ENCODE measurements at places on chromosomes 3 and 15.

- no peak for DNase-seq
These were observed 3.2 kb upstream of the GABRR3 start for GRCh38 chr3:98038286-98038685.

- no peak for DNase-seq
These were observed 100.8 kb downstream of the EEFSEC start for GRCh38 chr3:128254066-128254590.

- no peak for DNase-seq
These were observed 1.3 kb downstream of the ZNF445 start for GRCh38 chr3:44476181-44476611.

- no peak for DNase-seq
These were observed 111.2 kb downstream of the MYO5A start for GRCh38 chr15:52417521-52417920.

GRCh38 chr3:109869586-109869985 is 532.2 kb upstream of the DPPA4 start:
- no peak for DNase-seq

DNA sequence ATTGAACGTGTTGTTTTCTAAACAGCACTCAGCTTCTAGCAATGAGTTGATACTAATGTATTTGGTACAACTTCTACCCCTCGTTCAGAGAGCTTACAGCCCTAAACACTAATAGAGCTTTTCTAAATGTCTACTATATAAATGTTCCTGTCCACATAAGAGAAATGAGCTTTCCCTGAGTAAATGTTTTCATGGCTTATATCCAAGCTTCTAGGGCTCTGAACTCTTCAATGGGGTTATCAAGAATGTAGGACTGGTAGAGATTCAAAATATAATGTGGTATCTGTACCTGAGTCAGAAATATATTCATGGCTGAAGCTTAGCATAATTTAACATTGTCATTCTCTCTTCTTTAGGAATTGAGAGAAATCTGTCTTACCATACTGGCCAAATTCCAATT is 73.4 kb downstream of the SERPINI1 start:
- DNase-seq: no peak

- no peak for DNase-seq
These were observed 45.4 kb upstream of the CTDSPL start for GRCh38 chr3:37816271-37816670.

DNA sequence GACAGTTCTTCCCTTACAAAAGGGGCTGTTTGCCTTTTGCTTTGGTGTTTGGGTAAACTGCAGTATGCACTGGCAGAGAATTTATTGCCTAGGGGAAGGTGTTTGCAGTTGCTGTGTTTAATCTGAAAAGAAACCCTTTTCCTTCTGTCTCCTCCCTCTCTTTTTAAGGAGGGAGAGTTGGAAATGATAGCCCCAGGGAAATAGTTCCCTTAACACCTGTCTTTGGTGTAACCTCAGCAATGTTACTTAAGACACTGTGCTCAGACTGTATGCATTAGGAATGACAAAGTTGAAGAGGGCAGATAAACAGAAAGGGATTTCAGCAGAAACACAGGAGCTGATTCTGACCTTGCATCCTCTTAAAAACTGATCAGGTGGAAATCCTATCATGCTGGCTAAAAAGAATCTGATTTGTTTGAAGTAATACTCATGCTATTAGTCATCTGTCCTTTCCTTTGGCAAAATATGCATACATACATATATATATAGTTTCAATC is 125.4 kb downstream of the TP63 start:
- peak; percentile 77 for DNase-seq

DNA sequence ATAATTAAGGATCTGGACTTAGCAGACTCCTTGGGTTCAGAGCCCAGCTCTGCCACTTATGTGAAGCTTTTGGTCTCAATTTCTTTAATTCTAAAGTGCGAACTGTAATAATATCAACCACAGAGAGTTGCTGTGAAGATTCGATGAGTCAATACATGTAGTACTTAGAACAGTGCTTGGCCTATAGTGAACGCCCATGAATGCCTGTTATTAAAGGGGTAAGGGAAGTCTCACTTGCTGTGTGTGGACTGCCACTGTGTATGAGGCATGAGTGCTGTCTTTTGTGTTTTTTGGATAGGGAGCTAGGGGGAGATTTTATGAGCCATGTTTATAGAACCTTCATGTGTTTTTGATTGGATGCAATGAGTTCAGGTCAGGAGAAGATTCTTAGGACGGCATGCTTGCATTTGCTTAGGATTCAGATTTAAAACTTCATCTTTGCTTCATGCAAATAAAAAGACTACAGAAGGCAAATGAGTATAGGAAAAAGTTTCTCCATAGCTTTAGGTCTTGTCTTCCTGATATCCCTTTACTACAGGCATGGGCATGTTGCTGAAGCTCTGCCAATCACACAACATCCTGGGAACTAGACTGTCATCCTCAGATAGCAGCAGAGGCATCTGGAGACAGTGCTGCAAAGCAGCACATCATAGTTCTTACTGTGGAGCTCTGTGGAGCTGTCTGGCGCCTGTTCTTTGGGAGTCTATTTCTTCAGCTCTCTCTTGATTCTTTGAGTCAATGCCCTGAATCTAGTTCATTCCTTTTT is 50.0 kb downstream of the PLS1 start:
- no peak for DNase-seq

DNA sequence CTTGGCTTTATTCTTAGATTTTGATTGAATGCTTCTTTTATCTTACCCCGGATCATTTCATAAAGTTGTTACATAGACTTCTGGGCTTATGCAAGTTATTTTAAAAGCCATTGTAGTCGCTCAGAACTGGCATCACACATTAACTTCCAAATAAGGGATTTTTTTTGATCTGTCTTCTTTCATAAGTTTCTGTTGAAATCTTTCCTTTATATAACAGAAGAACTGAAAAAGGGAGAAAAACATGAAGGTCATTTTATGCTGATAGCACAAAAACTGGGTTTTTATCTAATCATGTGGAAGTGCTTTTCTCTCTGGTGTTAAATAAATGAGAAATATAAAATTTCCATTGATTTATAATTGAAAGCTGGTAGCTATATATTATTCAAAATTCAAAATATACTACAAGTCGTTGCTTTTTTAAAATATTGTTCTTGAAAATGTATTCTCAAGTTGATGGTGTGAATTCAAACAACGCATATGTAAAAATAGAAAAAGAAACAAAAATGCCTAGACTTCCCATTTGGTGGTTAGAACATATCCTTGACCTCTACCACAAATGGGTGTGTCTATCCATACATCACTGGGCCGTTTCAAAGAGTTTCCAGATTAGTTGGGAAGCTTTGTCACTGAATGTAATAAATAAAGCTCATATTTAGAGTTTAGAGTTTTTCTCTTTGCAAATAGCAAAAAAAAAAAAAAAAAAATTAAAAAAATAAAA is 258.3 kb upstream of the ZPLD1 start:
- DNase-seq: no peak

DNA sequence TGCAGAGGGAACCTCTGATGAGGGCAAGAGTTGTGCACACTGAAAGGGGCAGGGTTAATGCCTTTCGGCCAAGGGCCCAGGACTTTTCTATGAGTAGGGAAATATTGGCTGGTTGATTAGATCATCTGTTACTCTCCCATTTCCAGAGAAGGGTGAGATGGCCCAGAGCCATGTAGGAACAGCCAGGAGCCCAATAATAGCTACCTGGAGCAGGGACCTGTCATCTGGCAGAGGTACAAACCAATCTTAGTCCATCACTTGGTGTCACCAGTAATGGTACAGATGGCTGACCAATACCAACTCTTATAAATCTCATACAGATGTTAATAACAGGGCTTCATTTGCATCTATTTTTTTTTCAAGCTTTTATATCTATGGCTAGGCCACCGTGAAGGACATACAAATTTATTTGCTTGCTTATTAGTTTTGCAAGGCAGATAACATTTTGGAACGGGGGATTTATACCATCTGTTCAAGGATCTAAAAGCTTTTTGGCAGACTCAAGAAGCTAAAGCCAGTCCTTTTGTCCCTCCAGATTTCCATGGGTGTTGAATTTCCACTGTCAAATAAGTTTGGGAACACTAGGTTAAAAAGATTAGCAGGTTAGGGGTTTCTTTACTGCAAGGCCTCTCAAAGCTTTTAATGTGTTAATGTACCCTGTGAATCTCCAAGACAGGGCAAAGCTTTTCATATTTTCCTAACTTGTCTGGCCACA is 79.3 kb downstream of the TNIK start:
- DNase-seq: no peak

DNA sequence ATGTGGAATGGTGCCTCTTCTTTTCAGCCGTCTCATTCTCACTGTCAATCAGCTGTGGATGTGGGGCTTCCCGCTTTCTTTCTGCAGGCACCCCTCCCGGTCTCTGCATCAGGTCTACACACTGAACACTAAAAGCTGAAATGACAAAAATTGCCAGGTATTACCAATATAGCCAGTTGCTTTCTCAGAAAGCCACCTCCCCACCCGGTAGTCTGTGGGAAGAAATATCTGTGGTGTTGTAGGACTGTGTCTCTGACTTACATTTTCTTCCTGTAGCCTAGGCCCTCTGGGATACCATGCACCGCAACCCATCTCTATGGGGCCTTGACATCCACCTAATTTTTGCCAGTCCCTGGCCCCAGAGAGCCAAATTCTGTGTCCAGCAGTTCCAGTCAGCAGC is 19.2 kb upstream of the EPHB1 start:
- DNase-seq: no peak

GRCh38 chr15:40691737-40692136 is 3.2 kb upstream of the RAD51 start:
- peak; percentile 47 for DNase-seq

DNA sequence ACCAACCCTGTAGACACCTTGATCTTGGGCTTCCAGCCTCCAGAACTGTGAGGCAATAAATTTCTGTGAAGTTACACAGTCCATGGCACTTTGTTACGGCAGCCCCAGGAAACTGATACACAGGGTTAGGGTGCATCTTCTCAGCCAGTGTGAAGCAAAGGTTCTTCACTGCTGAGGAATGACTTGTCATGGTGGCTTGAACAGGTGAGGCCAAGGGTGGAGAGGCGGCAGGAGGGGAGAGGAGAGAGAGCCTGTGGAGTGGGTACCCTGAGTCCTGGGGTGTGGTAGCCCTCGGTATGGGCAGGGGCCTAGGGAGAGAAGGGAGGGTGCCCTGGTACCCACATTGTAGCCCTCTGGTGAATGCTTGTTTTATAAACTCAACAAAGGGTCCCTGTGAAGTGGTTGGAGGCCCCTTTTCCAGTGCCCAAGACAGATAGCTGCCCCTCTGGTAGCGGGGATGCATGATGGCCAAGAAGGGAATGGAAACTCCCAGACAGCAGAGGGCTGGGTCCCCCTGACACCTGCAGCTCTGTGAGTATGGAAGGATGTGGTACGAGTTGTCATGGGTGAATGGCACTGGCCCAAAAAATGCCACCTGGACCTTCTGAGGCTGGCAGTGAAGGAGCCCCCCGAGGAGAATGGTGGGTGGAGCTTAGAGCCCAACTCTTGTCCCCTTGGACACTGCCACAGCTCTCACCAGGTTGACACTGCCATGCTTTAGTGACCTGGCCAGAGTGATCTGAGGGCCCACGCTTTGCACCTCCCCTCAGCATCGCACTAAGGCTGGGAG is 49.6 kb downstream of the SPSB4 start:
- DNase-seq: no peak

DNA sequence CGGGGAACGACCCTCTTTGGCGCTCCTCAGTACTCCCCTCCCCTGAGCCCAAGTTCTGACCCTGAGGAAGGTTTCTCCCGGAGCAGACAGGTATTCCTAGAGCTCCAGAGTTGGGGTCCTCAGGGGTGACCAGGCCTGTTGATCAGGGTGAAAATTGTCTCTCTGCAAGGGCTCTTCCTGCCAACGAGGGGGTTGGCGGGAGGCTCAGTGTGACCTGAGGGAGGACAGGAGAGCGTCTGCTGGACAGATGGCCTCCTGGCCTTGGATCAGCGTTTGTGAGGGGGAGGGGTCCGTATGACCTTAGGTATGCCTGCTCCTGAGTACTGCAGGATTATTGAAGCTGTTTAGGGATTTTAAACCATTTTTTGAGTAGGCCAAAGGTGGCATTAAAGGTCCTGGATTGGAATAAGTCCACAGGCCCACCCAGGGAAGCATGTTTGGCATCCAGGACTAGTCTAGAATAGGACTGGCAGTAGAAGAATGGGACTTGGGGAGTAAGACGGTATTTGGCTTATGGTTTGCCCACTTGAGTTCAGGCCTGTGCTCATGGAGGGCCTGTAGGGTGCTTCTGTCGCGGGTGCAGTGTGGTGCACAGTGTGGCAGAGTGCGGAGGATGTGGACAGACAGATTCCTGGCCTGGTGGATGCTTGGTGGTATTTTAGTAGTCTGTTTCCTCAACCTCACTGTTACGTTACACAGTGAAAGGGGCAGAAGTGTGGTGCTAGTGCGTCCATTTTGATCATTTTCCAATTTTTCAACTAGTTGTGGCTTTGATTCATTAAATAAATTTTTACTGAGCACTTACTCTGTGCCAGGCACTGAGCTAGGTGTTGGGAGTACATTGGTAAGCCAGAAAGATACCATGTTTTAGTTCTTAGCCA is 959 bp downstream of the ZNF592 start:
- DNase-seq: peak; percentile 38

GRCh38 chr3:119781330-119782198 is at the start of gene NR1I2:
TSS of gene NR1I2 (plus strand) at chr3:119782101.
- no peak for DNase-seq

- DNase-seq: no peak
These were observed 18.9 kb downstream of the LOXL1 start for GRCh38 chr15:73945130-73945508.

DNA sequence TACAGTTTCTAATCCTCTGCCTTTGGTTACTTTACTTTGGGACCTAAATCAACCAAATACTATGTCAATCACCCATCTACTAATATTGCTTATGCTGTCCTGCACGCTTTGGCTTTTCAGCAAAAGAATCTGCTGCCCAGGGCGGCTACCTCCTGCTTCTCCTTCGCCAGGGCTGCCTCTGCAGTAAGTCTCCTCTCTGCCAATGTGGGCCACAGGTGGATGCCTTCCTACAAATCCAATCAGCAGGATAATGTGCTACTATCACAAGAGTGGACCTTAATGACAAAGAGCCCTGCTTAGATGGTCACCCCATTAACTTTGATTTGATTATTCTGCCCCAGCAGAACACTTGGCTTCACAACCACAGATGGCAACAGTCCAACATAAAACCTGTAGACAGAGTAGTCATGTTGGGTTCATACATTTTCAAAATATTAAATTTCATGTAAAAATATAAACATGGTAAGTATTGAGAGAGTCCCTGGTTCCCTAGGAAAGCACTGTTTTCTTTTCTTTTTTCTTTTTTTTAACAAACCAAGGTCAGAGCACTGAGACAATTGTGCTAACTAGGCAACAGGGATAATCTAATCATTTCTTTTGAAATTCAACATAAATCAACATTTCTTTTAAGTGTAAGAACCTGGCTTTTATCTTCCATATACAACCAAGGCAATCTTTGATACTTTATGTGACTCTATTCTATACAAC is 298.3 kb downstream of the ZBTB20 start:
- no peak for DNase-seq

- DNase-seq: no peak
These were observed 23.7 kb downstream of the PRR23E start for GRCh38 chr3:127216415-127217261.
